Mesangial cell (primary cell): ENCODE measurements at places on chromosomes 2 and 18. TPM values are rescaled to one million over a fixed set of nuclear protein-coding genes. Genes with fewer than 3 reads are reported as not detected.

Gene ABCB11
- total RNA-seq: not detected in 2 replicates

Gene LIMS4
- total RNA-seq: 3.0 and 4.7 TPM in 2 replicates

Gene DYNAP
- total RNA-seq: not detected in 2 replicates

Gene NYAP2
- not detected in 2 replicates for total RNA-seq

Gene C2orf66
- total RNA-seq: under 0.01 TPM in 1 of 2 replicates, not detected in the other

Gene KCNE4
- total RNA-seq: 0.81 and 1.5 TPM in 2 replicates

Gene RALBP1
- 50.5 and 52.0 TPM in 2 replicates for total RNA-seq
